Left lung (tissue), 14 donors: ENCODE measurements at places on chromosomes 5 and 9. TPM values are rescaled to one million over a fixed set of nuclear protein-coding genes. Genes with fewer than 3 reads are reported as not detected.

- no peak for DNase-seq
Observed at GRCh38 chr5:1963941-1964451, 81.3 kb upstream of the IRX4 start.

The FOXD4L5 gene
- 0.24 TPM for total RNA-seq

GRCh38 chr9:95776176-95776575 lies 99.3 kb upstream of the ERCC6L2 start:
- DNase-seq: no peak

GRCh38 chr9:36319806-36320205 lies 61.6 kb upstream of the GNE start:
- peak; percentile 47 for DNase-seq

The PCDHGC4 gene
- total RNA-seq: 0.79 TPM
